Activated CD4-positive, alpha-beta T cell treated with anti-CD3 and anti-CD28 coated beads, Interleukin-2, amount 10 ng/mL, durations not matched to agents 24 days and 14 days (primary cell): ENCODE measurements at places on chromosomes 12 and 14.
A peak's percentile ranks its signal among the peaks of the same experiment; 100 is the strongest.

DNA sequence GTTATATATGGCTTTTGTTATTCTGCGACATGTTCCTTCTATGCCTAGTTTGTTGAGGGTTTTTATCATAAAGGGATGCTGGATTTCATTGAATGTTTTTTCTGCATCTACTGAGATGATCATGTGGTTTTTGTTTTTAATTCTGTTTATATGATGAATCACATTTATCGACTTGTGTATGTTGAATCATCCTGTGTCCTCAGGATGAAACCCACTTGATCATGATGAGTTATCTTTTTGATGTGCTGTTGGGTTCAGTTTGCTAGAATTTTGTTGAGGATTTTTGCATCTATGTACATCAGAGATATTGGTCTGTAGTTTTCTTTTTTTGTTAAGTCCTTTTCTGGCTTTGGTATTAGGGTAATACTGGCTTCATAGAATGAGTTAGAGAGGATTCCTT, 291.2 kb downstream of the AKAP6 start:
- no peak for DNase-seq
- no peak overlapping the region for H3K27ac ChIP-seq
- no peak overlapping the region for H3K4me3 ChIP-seq

DNA sequence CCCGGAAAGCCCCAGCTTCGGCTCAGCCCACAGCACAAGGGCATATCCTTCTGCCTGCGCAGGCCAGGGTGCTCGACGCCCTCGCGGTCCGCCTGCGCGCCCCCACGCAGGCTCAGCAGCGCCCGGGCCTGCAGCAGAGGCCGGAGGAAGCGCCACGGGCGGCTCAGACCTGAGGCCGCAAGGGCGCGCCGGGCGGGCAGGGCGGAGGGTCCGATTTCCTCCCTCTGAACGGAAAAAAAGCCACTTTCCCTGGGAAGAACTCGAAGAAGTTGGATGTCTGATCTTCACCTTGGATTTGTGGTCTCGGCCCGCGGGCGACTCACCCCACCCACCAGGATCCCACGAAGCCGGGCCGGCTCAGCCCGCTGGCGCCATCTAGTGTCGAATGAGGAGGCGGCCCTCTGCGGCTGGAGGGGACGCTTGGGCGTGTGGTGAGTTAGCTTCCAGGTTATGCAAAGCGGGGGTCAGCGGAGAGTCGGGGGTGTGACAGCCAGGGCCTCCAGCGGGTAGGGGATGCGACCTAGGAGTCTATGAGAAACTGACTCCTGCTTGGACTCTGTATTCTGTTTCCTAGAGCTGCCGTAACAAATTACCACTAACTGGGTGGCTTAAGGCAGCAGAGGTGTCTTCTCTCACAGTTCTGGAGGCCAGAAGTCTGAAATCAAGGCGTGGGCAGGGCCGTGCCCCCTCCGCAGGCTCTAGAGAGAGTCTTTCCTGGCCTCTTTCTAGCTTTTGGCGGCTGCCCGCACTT, 40.0 kb upstream of the SRSF5 start:
- H3K27ac ChIP-seq = peak overlapping the region; percentile 79
- peaks cover 33% of the 10 kb centered on the region for H3K4me1 ChIP-seq
- no peaks in the 10 kb centered on the region for H3K36me3 ChIP-seq
- H3K4me3 ChIP-seq = peak overlapping the region; percentile 79

- DNase-seq = no peak
- no peak overlapping the region for H3K4me3 ChIP-seq
- peaks cover 5% of the 10 kb centered on the region for H3K4me1 ChIP-seq
- H3K36me3 ChIP-seq = peaks cover 20% of the 10 kb centered on the region
- H3K27ac ChIP-seq = no peak overlapping the region
These were observed 14.3 kb downstream of the C12orf43 start for GRCh38 chr12:121001841-121002483.

DNA sequence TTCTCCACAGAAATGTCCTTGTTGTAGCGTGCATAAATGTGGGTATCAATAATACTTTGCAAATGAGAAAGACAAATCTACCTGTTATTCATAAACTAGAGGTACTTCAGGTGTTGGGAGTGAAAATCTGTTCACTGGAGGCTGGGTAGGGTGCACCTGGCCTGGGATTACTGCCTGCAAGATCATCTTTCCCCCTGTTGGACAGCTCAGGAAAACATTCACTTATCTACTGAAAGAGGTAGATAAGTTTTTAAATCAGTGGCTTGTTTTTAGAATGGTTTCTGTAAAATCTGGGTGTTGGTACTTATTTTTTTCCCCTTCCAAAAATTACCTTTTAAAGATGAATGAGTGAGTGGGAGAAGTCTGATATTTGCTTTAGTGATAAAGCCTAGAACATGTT, 95.6 kb downstream of the DIP2B start:
- no peak for DNase-seq
- H3K4me3 ChIP-seq = no peak overlapping the region
- peak overlapping the region; percentile 29 for H3K27ac ChIP-seq
- H3K36me3 ChIP-seq = peaks cover 8% of the 10 kb centered on the region
- H3K27me3 ChIP-seq = no peaks in the 10 kb centered on the region

DNA sequence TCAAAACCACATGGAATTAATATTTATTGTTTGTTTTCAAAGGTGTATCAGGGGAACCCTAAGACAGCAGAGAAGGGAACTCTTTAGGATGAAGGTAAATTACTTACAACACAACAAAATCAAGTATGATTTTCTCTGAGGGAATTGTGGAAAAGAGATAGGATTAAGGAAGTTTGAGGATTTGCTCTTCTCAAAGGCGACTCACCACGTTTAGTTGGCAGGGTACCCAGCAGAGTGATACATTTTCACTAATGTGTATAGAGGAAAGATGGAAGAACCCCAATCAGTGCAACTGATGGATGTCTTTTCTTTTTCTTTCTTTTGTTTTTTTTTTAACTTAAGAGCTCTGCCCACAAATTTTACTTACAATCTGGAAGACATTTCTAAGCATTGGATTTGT, 499.2 kb downstream of the CCER1 start:
- H3K36me3 ChIP-seq = no peaks in the 10 kb centered on the region
- no peak overlapping the region for H3K27ac ChIP-seq
- DNase-seq = no peak
- H3K4me1 ChIP-seq = no peaks in the 10 kb centered on the region
- no peaks in the 10 kb centered on the region for H3K27me3 ChIP-seq

- H3K4me1 ChIP-seq = no peaks in the 10 kb centered on the region
- H3K4me3 ChIP-seq = no peak overlapping the region
- H3K27me3 ChIP-seq = no peaks in the 10 kb centered on the region
- no peaks in the 10 kb centered on the region for H3K36me3 ChIP-seq
These were observed 518.7 kb upstream of the MGAT4C start for GRCh38 chr12:86774841-86775388.
